ENCODE measurements at places on chromosomes 12 and 14.

- no peak for DNase-seq
These were observed 5.5 kb downstream of the PRKCH start for GRCh38 chr14:61326847-61327246.

GRCh38 chr12:124020514-124020949, 47.5 kb downstream of the ZNF664 start:
- no peak for DNase-seq

GRCh38 chr12:109228664-109229063, 80.4 kb downstream of the FOXN4 start:
- no peak for DNase-seq

DNA sequence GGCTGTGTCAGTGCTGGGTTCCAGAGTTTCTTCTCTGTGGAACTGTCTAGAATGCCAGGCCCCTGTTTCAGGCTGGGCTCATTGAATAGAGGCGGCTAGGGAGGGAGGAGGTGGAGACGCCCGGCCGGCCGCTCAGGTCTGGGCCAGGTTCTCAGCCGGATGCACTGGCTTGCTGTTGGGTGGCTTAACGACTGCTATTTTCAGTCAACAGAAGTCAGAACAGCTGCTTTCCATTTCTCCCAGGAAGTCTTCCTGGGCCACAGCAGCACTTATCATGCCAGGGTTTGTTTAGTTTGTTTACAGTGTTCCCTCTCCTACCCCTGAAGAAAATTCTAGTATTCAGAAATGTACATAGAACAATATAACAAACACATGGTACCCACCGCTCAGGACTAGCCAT, 26.0 kb upstream of the VPS37B start:
- no peak for DNase-seq

GRCh38 chr14:50620341-50620740, 47.8 kb downstream of the SAV1 start:
- no peak for DNase-seq

DNA sequence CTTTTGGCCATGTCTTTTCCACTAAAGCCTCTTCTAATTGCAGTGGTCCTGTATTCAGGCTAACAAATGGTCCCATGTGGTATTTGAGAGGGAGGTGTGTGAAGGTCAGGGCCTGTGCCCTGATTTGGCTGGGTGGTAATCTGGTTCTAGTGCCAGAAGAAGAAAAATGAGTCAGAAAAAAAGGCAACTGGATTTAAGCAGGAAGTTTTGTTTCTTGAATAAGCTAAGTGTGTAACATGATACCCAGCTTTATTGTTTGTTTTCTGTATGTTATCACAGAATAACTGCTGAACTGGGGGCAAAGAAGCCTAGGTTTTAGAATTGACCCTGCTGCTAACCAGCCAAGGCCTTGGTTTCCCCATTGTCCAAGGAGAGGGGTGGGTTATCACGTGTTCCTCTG, 134.0 kb downstream of the ANO6 start:
- no peak for DNase-seq

DNA sequence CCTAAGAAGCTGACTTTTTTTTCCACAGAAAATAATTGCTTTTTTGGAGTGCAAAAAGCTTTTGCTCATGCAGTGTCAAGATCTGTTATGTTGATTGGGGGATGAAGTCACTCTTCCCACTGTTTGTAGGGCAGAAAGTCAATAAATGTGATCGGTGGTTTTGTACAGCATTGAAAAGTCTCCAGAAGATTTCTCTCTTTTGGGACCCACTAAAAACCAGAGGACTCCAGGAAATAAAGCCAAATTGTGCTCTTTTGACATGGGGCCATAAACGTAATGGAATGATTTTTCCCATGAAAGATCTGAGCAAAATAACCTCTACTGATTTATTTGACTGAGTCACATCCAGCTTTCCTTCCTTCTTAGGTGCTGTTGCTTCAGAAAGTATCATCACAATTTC, 122.5 kb downstream of the SNAPC1 start:
- DNase-seq = no peak

GRCh38 chr14:33307691-33308251, 369.1 kb downstream of the NPAS3 start:
- DNase-seq = no peak

- DNase-seq = no peak
These were observed 151.1 kb downstream of the DACT1 start for GRCh38 chr14:58788655-58789503.

GRCh38 chr12:69897744-69898143, 72.7 kb downstream of the MYRFL start:
- no peak for DNase-seq

- DNase-seq = no peak
These were observed 1.3 kb upstream of the NCOR2 start for GRCh38 chr12:124568431-124569374.

- no peak for DNase-seq
These were observed 211.8 kb downstream of the LRRK2 start for GRCh38 chr12:40436564-40436963.

GRCh38 chr12:52876372-52876771, 27.6 kb upstream of the KRT78 start:
- DNase-seq = no peak

GRCh38 chr12:20077618-20078017, 290.7 kb upstream of the PDE3A start:
- DNase-seq = no peak

GRCh38 chr12:78146365-78146772, 315.7 kb downstream of the NAV3 start:
- DNase-seq = no peak

DNA sequence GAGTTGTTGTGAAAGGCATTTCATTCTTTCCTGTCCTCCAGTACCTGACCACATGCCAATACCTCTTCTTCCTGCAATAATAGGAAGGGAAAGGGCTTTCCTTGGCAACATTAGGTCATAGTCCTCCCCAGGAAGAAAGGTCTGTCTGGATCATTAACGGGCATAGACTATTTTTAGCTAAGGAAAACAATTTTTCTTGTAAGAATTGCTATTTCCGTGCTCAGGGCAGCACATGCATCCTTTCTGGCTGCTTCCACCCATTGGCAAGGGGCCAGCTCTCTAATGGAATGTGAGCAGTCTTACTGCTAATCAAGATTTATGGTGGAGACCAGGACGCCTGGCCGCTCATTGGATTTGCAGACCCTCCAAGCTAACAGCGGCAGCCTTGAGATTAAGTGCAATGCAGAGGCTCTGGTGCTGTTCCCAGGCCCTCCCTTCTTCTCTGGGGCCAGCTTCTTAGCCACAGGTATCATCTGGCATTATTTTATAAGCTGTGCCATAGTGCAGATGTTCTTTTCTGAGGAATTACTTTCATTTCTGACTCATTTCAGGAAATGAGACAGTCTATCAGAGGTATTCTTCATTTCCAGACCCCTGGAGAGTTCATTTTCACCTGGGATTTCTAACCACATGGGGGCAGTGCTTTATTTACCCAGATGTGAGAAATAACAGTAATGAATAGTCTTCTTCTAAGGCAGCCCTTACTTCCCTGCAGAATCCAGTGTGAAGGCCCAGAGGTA, 52.9 kb downstream of the ANO6 start:
- no peak for DNase-seq

GRCh38 chr14:22178333-22178839, 410.6 kb downstream of the DAD1 start:
- DNase-seq = no peak

DNA sequence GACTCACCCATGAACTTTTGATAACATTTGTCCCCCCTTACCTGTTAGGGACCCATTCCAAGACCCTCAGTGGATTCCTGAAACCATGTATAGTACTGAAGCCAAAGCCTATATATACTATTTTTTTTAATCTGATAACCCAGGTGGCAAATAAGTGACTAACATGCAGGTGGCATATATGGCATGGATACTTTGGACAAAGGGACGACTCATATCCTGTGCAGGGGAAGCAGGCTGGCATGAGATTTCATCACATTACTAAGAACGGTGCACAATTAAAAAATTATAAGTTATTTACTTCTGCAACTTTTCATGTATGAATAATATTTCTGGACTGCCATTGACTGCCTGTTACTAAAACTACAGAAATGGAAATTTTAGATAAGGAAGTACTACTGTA, 880.1 kb upstream of the FBXO33 start:
- no peak for DNase-seq

DNA sequence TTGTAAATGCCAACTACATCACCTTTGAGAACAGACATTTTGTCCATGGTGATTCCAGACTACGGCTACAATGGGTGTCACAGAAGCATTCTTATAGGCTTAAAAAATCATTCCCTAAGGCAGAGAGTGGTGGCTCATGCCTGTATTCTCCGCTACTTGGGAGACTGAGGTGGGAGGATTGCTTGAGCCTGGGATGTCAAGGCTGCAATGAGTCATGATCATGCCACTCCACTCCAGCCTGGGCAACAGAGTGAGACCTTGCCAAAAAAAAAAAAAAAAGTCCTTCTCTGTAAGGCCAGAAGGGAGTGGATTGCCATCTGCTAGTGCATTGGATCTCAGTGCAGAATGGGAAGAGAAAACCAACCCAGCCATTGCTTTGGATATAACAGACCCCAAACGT, 522.5 kb downstream of the VRK1 start:
- DNase-seq = no peak

DNA sequence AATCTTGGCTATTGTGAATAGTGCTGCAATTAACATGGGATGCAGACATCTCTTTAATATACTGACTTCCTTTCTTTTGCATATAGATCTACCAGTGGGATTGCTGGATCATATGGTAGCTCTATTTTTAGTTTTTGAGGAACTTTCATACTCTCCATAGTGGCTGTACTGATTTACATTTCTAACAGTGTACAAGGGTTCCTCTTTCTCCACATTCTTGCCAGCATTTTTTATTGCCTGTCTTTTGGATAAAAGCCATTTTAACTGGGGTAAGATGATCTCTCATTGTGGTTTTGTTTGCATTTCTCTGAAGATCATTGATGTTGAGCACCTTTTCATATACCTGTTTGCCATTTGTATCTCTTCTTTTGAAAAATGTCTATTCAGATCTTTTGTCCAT, 8.4 kb downstream of the AMDHD1 start:
- DNase-seq = no peak

DNA sequence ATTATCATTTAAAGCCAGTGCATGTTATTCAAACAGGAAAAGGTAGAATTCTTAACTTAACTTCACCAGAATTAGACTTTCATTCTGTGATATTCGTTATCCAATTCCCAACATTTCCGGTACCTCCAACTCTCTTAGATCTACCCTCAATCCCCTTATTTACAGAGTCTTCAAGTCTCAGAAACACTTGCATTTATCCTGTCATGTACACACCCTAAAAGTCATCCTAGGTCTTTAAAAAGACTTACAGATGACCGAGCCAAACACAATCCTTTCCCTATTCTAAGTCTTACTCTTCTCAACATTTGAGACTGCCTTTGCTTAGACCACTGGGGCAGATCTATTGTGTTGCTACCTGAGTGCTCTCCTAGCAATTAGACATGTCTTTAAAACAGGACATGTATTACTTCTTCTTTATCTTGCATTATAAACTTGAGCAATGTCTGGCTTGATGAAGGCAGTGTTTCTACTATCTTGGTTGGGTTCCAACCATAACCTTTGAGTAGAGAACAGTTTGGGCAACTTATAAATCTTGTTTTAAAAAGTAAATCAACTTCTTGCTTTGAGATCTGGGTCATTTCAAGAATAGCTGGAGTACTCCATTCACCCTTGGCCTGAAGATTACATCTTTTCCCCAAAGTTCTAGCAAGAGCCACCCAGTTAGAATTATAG, 140.6 kb upstream of the PLEKHG7 start:
- DNase-seq = no peak

GRCh38 chr14:104419865-104420505, 159.6 kb upstream of the C14orf180 start:
- DNase-seq = no peak

DNA sequence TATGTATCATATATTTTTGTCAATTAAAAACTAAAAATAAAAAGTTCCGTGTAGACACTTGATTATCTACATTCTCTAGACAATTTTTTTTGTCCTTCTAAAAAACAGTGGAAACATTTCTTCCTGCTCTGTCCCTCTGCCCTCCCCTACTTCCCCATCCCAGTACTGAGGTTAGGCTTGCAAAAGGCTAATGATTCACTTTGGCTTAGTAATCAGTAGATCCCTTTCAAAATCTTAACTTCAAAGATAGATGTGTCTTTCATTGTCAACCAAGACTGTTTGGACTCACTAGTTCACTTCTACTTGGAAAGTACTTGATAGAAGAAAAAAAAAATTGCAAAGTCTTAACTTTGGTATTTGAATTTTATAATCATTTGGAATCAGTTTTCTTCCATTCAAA, 3.8 kb downstream of the SETD3 start:
- DNase-seq = no peak

DNA sequence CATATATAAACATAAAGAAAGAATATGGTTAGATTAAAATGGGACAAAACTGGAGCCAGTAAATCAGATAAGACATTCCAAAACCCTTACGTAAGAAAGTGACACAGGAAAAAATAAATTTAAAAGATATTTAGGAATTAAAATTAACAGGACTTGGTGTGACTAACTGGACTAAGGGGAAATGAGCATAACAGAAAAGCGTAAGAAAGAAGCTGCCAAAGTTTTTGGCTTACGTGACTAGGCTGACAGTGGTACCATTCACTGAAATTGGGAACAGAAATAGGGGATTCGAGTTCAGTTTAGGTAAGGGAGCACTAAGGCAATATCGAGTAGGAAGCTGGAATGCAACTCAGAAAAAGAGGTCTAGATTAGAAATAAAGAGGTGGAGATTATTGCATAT, 7.8 kb downstream of the CDK17 start:
- DNase-seq = no peak

DNA sequence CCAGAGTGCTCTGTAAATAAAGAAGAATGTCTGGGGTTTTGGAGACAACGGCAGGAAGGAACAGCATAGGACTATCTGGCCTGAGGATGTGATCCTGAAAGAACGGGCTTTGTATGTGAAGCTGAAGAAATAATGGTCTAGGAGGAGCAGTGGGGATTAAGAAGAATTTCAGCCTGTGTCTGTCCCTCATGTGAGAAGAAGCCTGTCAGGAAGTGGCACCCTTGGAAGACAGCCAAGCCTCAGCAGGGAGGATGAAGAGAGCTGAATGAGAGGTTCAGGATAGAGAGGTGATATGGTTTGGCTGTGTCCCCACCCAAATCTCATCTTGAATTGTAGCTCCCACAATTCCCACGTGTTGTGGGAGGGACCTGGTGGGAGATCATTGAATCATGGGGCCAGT, 56.9 kb upstream of the TCL1A start:
- DNase-seq = no peak

All from CD4-positive, alpha-beta T cell treated with Interleukin-6 at 100 ng/mL for 8 hours (primary cell).